HCT116 (cell line): ENCODE measurements at places on chromosomes 5 and 9.

- DNase-seq = no peak
Measured at GRCh38 chr5:58183078-58183785, 276.7 kb downstream of the PLK2 start.

DNA sequence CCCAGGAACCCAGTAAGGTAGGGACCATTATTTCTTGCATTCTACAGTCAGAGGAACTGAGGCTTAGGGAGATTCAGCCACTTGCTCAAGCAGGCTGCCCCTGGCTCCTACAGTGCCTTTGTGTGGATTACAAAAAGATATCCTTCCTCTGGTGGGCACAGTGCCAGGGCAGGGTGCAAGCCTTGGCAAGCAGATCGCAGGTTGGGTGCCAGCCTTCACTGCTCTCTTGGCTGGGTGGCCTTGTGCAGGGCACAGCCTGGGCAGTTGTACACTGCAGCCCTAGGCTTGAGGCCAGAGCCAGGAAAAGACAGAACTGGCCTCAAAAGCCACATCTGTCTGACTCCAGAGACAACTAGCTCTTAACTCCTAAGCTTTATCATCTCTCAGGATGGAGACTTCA lies 15.0 kb downstream of the DOCK2 start:
- no peak for DNase-seq

DNA sequence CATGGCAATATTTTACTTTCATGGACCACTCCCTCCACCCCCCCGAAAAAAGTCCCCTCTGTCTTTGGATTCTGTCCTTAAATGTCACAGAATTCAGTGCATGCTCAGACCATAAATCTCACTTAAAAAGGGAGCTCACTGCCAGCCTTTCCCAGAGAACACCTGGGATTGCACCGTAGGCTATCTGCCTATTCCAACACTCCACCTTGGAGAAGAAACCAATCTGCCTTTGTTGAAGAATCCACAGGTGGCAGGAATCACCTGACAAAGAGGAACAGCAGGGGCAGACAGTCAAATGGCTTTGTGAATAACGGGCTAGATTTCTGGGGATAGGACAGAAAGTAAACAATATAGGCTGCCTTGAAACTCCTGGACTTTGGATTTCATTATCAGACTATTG lies 306.7 kb upstream of the BRINP1 start:
- DNase-seq = no peak

GRCh38 chr5:107670932-107671741 lies at the start of gene EFNA5:
Gene EFNA5, minus strand, starts transcription at chr5:107670937.
- peak; percentile 26 for DNase-seq

DNA sequence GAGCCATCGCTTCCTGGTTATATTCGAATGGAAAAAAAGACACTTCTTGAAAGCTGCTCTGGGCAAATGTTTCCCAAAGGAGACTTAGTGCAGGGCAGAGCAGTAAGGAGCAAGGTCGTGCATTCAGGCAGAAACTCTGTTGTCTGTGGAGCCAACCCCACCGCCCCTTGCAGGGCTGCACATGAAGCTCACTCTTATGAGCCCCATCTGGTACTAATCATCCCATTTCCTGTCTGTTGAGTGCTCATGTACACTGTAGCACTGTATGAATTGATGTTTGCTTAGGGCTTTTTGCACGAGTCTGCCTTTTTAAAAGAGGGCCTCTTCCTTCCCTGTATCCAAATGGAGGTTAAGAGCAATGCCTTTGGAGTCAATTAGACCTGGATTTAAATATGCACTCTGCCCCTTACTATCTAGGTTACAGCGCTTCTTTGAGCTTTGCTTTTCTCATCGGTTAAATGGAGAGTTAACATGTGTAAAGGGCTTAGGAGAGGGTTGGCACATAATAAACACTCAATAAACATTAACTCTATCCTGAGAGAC lies 25.4 kb downstream of the HMHB1 start:
- DNase-seq = no peak

GRCh38 chr5:52947208-52947607 lies 41.9 kb upstream of the ITGA2 start:
- no peak for DNase-seq

GRCh38 chr9:75539523-75539922 lies 350.9 kb upstream of the PCSK5 start:
- DNase-seq = no peak
